Activated T-cell treated with anti-CD3 and anti-CD28 coated beads for 48 hours (primary cell): ENCODE measurements at places on chromosomes 16 and 17.
A peak's percentile ranks its signal among the peaks of the same experiment; 100 is the strongest.

GRCh38 chr16:51120730-51121347 is 30.2 kb downstream of the SALL1 start:
- DNase-seq, result no peak

- DNase-seq, result no peak
Measured at GRCh38 chr16:56691885-56692284, 9.6 kb downstream of the MT1X start.

DNA sequence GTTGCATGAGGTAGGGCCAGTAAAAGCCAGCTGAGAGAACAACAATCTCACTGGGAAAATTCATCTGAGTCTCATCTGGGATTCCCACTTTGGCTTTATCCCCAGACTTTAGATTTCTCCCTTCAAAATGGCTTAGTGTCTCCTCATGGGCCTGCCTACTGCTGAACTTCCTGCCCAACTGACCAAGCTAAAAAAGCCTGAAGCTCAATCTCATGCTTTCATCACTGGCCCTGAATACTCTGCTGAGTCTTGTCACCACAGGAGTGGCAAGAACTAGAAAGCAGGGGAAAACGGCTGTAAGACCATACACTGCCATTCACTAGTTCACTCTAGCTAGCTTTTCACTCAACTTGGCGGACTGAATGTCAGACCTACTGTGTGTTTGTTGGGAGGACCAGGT is 96.4 kb upstream of the NOG start:
- DNase-seq, result no peak

DNA sequence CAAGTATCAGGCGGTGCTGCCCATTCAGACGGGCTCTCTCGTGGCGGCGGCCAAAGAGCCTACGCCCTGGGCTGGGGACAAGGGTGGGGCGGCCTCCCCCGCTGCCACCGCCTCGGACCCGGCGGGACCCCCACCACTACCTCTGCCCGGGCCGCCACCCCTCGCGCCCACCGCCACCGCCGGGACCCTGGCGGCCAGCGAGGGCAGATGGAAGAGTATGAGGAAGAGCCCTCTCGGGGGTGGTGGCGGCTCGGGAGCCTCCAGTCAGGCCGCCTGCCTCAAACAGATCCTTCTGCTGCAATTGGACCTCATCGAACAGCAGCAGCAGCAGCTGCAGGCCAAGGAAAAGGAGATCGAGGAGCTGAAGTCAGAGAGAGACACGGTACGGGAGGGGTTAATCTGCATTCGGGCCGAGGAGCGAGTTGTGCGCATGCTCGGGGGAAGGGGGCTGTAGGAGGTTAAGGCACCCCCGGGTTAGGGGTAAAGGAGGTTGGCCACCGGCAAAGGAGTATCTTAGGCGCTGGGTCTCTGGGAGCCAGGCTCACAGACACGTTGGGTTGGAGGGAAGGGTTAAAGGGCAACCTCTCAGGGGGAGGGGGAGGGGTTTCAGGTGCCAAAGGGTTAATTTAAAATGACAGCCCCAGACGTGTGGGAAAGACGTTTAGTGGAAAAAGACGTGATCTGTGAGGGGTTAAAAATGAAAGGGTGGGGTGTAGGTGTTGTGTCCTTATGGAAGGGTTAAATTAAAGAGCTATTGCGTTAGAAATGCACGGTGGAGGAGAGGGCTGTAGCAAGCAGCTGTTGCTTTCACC is 1.4 kb downstream of the MSL1 start:
- no peak for DNase-seq

- DNase-seq, result no peak
Measured at GRCh38 chr17:81831563-81831956, 1.5 kb downstream of the MCRIP1 start.

DNA sequence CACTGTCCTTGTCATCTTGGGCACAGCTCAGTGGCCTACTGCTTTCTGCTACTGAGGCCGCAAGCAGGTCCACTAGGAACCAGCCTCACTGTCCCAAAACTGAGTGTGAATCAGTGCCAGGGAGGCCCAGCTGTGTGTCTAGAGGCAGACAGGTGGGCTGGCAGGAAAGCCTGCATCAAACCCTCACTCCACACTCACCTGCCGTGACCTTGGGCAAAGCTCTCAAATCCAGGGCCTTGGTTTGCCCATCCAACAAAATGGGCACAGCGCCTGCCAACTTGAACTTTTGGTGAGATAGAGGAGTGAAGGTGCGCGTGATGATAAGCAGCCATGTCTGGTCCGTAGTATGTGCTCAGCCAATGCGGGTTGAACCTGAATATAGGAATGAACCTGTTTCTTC is 14.8 kb downstream of the ATP2C2 start:
- DNase-seq, result no peak

DNA sequence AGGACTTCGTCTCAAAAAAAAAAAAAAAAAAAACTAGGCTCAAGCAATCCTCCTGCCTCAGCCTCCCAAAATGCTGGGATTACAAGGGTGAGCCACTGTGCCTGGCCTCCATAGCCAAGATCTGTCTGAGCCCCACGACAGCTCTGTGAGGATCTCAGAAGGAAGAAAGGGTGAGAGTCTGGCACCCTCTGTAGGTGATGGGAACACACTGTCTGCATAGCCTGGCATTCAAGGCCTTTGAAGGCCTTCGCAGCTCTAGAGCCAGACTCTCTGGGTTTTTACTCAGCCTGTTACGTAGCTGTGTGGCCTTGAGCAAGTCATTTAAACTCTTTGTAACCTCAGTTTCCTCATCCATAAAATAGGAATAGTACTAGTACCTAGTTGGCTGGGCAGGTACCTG is 6.3 kb upstream of the XPO6 start:
- peak; percentile 25 for DNase-seq

GRCh38 chr17:2011411-2012371 is 13.4 kb downstream of the RTN4RL1 start:
- DNase-seq, result no peak

DNA sequence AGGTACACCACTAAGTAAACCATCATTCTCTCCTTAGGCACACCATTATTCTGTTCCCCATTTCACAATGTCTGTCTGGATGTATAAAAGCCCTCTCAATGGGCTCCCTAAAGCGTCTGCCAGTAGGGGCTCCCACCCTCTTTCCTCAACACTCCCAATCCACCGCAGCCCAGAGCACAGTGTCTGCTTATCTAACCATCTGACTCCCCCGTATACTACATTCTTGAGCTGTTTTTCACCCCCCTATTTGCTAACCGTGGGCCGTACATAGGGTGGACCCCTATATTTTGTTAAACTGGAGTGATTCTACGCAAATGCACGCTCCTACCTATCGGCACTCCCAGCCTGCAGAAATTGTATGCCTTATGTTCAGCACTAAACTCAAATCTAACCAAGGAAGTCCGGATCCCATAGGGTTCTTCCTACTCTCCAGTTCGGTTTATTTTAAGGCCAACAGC is 685 bp upstream of the PSMD3 start:
- DNase-seq, result no peak

GRCh38 chr16:4556112-4556511 is at the start of gene C16orf96:
C16orf96 (plus strand) TSS chr16:4556340; CDS start chr16:4556490, 150 bp downstream.
- no peak for DNase-seq

DNA sequence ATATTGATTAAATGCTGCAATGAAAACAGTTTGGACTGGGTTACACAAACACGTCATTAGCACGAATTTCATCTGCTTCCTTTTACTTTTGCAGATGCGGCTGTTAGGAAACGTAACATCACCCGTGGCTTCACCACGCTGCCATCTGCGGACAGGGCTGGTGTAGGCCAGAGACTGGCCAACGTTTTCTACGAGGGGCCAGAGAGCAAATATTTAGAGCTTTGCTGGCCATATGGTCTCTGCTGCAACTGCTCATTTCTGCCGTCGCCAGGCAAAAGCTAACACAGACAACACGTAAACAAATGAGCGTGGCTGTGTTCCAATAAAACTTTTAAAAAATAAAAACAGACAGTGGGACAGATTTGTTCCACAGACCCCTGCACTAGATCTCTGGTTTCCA is 96.6 kb downstream of the ENGASE start:
- no peak for DNase-seq

DNA sequence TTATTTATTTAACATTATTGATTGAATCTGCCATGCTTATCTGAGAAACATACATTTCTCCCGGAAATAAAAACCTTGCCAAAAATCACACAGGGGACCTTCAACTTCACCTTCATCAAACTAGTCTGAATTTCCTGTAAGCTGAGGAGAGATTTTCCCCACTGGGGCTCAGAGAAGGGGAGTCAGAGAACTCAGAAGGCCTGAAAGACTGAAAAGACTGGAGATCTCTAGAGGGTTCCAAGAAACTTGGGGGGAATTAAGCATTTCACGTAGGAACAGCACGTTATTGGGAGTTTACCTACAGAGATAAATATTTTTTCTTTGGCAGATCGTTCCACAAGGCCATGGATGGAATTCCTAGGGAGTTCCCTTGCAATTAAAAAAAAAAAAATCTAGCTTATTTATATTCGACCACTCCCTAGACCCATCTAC is 528 bp upstream of the NOL11 start:
- DNase-seq, result no peak

- DNase-seq, result no peak
Measured at GRCh38 chr16:9260666-9261065, 169.2 kb downstream of the HAPSTR1 start.

DNA sequence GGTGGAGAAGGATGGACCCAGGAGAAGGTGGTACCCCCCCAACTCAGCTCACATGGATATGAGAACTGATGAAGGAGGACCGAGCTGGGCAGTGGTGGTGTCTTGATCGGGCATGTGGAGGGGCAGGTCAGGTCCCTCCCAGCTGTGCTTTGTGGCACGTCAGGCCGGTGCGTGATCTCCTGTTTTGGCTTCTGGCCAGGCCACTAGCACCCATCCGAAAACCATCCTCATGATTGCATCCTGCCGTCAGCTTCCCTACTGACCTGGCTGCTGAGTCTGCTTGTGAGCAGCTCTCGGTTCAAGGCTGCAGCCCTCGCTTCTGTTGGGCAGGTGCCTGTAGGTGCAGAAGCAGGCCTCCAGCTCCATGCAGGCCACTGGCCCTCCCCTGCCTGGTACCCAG is 53.1 kb downstream of the PLD6 start:
- DNase-seq, result no peak

GRCh38 chr17:39538866-39539265 is 68.9 kb downstream of the NEUROD2 start:
- no peak for DNase-seq

GRCh38 chr17:17472333-17472920 is 4.4 kb upstream of the MED9 start:
- no peak for DNase-seq

DNA sequence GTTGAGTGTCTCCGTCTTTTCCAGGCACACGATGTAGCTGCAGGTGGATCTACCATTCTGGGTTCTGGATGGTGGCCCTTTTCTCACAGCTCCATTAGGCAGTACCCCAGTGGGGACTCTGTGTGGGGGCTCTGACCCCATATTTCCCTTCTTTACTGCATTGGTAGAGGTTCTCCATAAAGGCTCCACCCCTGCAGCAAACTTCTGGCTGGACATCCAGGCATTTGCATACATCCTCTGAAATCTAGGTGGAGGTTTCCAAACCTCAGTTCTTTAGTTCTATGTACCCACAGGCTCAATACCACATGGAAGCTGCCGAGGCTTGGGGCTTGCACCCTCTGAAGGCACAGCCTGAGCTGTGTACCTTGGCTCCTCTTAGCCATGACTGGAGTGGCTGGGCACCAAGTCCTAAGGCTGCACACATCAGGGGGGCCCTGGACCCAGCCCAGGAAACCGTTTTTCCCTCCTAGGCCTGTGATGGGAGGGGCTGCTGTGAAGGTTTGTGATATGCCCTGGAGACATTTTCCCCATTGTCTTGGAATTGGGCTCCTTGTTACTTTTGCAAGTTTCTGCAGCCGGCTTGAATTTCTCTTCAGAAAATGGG is 14.0 kb downstream of the ABCC1 start:
- DNase-seq, result no peak

- peak; percentile 77 for DNase-seq
Measured at GRCh38 chr16:3020247-3020603, at the start of gene TNFRSF12A. TNFRSF12A (plus strand) TSS chr16:3020368; CDS start chr16:3020398, 30 bp downstream.

GRCh38 chr17:73591296-73592078 is 52.8 kb downstream of the SDK2 start:
- peak; percentile 8 for DNase-seq

- DNase-seq, result no peak
Measured at GRCh38 chr17:50317121-50317520, 28.8 kb upstream of the XYLT2 start.

DNA sequence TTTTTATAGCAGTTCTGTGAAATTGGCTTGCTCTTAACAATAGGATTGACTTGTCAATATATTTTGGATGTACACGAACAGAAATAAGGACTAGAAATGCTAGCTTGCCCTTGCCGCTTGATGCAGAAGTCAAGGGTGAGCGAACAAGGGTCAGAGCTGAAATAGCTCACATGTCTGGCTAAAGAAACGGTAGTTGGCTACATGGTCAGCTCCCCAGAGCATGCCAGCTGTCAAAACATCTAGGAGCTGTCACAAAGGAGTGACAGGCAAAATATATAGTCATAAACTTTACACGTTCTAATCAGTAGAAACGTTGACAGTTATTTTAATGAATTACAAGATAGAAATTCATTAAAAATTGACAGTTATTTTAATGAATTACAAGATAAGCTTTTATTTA is 2.9 kb upstream of the MEIOB start:
- DNase-seq, result no peak

GRCh38 chr17:969811-970355 is 9.7 kb downstream of the NXN start:
- no peak for DNase-seq

GRCh38 chr17:34173241-34173640 is 81.8 kb upstream of the CCL2 start:
- DNase-seq, result no peak

DNA sequence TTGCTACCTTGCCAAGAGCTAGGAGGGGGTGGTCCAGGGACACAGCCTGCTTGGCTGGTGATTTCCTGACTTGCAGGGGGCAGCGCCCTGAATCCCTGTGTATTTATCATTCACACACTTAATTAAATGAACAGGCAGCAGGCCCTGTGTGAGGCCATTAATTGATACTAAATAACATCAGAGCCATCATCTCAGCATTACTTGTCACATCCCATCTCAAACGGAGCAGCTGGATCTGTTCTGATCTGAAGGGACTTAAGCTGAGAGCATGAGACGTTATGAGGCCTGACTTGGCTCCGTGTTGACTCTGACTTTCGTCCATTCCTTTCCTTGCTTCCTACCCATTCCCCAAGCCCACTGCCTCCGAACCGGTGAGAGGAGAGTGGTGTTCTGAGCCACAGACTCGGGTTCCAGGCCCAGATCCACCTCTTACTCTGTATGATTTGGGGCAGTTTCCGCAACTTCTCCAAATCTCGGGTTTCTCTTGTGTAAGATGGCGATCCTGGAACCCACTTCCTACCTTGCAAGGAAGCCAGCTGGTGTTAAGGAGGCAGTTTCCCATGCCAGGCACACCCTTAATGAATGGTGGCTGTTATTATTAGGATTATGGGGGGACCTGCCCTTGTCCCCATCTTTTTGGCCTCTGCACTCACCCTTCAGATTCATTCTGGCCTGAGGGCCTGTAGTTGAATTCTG is 33.8 kb downstream of the CACNA1G start:
- no peak for DNase-seq

GRCh38 chr16:22641131-22641628 is 130.5 kb downstream of the NPIPB5 start:
- DNase-seq, result no peak

DNA sequence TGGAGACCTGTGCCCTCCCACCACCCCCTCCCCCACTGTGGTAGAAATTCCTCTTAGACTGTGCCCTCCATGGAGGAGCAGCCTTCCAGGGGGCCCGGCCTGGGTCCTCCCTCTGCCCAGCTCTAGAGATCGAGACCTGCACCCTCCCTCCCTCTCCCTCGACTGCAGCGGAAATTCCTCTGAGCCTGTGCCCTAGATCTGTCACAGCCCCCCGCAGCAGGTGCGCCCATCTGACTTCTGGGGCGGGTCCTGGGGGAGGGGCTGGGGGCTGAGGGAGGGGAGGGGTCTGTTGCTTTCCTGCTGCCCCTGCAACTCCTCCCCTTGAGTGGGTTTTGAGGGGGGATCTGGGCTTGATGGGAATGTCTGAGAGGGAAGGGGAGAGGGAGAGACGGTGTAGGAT is 177.8 kb upstream of the GSE1 start:
- no peak for DNase-seq
